ENCODE measurements at places on chromosomes 16 and 17.
A peak's percentile ranks its signal among the peaks of the same experiment; 100 is the strongest.

GRCh38 chr17:35291802-35292201, 48.9 kb downstream of the SLFN5 start:
- DNase-seq = peak; percentile 62

GRCh38 chr16:31348579-31348978, 6.4 kb upstream of the ITGAX start:
- no peak for DNase-seq

- no peak for DNase-seq
Measured at GRCh38 chr17:11278186-11278991, 37.4 kb downstream of the SHISA6 start.

DNA sequence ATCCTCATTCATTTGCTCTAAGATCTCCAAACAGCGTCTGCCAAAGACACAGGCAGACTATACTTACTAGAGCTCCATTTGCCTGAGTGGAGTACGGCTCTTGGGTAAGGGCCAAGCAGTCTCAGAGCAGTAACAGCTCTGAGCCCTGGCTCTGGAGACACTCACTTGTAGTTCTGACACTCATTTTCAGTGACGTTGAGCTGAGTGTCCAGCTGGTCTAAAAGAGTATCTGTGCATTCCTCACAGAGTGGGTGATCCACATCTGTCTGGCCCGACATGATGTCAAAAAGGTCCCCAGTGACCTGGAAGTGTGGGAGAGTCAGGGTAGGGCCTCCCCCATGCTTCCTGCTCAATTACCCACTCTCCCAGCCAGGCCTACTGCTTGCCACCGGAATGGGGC, 5.7 kb downstream of the BECN1 start:
- no peak for DNase-seq

DNA sequence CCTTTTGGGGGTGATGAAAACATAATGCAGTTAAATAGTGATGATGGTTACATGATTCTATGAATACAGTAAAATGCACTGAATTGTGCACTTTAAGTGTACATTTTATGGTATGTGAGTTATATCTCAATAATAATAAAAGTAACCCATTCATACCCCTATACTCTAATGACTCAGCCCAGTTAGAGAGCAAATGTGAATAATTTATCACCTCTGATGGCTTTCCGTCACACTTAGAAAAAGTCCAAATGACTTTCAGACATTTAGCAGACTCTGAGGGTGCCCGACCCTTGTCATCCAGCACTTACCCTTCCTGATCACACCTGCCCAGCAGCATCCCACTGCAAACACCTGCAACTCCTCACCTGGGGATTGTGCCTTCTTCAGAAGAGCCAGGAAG, 148.1 kb upstream of the MAF start:
- no peak for DNase-seq

GRCh38 chr16:30493941-30494488, 21.5 kb downstream of the ITGAL start:
- no peak for DNase-seq

- peak; percentile 31 for DNase-seq
Measured at GRCh38 chr16:8572919-8573724, 17.2 kb downstream of the TMEM114 start.

- no peak for DNase-seq
Measured at GRCh38 chr16:35753559-35754390, 2294.4 kb downstream of the TP53TG3F start.

DNA sequence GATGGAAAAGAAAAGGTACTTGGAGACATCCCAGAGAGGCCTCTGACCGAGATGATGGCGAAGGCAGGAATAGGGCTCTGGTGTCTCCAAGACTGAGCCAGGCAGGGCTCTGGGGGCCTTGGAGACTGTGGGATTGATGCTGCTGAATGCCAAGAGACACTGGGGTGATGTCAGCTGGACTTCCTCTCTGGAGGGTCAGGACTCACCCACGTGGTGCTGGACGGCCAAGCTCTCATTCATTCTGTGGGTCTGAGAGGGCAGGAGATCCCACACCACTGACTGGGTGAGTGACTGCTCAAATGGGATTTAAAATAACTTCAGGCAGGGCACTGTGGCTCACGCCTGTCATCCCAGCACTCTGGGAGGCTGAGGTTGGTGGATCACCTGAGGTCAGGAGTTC, 64.8 kb downstream of the NT5M start:
- DNase-seq = no peak

- no peak for DNase-seq
Measured at GRCh38 chr17:50840311-50840851, 5.0 kb downstream of the WFIKKN2 start.

Measured in fibroblast of skin of back (primary cell).